Lower leg skin (tissue), 4 donors: ENCODE measurements at places on chromosomes 12 and 14. TPM values are rescaled to one million over a fixed set of nuclear protein-coding genes. Genes with fewer than 3 reads are reported as not detected.

DNA sequence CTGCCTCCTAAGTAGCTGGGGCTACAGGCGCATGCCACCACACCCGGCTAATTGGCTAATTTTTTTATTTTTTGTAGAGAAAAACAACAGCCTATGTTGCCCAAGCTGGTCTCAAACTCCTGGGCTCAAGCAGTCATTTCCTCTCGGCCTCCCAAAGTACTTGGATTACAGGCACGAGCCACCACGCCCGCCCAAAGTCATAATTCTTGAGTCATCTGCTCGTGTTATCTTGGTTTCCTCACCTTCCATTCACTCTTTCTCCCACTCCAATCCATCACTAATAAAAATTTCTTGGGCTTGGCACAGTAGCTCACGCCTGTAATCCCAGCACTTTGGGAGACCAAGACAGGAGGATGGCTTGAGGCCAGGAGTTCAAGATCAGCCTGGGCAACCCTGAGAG lies 32.0 kb downstream of the ITGA7 start:
- DNase-seq = peak; percentile 42

- DNase-seq = no peak
Observed at GRCh38 chr14:76375947-76376404, at the start of gene ESRRB. Gene ESRRB (plus strand): TSS chr14:76376137. CDS start chr14:76376402, 265 bp downstream.

- DNase-seq = no peak
Observed at GRCh38 chr12:43315961-43316360, 236.0 kb downstream of the ADAMTS20 start.

The CLEC1A gene
- 0.91 TPM for total RNA-seq

The HCAR2 gene
- total RNA-seq = 24.1 TPM
